NCI-H82 (cell line): ENCODE measurements at places on chromosomes 3 and 15.
A peak's percentile ranks its signal among the peaks of the same experiment; 100 is the strongest.

DNA sequence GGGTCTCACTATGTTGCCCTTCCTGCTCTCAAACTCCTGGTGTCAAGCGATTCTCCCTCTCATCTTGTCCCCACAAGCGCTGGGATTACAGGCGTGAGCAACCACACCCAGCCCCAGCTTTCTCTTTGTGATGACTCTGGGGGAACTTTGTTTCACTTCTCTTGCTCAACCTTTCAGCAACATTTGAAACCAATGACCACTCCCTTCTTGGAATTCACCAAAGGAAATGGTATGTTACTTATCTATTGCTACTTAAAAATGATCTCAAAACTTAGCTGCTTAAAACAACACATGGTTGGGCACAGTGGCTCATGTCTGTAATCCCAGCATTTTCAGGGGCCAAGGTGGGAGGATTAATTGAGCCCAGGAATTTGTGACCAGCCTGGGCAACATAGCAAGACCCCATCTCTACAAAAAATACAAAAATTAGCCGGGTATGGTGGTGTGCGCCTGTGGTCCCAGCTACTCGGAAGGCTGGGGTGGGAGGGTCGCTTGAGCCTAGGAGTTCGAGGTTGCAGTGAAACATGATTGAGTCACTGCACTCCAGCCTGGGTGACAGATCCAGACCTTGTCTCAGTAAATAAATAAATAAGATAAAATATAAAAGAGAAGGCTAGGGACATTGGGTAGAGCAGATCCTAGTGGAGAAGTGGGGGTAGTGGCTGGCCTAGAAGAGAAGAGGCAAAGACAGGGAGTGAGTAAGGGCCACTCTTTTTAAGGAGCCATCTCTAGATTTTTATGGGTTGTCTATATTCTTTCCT is 10.3 kb upstream of the COPG1 start:
- DNase-seq, result no peak

DNA sequence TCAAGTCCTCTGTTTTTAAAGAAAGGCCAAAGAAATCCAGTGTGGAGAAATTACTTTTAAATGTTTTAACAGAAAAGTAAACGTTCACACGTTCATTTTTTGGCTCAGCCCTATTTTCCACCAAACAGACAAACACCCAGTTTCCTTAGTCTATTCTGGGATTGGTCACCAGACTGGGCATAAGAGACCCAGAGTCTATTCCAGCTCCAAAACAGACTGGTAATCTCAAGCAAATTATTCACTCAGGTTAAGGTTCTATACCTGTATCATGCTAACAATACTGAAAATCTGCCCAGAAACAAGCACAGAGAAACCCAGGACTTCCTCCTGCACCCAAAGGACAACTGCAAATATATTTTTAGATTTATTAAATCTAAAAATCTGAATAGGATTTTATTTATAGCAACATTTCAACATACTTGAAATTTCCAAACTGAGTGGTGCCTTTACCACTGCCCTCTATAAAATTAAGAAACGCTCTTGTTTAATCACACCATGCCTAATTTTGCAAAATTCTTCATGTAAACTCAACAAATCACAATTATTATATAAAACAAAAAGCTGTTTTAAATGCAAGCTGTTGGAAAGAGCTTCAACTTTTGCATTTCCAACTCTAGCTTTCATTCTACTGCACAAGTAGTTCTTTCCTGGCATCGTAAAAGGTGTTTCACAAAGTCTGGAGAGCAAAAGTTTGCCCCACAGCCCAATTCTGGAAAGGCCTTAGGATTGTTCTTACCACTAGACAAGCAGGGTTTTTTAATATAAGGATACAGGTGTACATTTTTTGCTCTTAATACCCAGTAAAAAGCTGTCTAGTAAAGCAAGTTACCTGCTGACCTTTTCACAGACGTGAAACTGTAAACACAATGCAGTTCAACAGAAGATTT is 18.7 kb downstream of the ZNF148 start:
- no peak for DNase-seq

GRCh38 chr15:70090436-70091296 is 7.1 kb downstream of the TLE3 start:
- no peak for DNase-seq

DNA sequence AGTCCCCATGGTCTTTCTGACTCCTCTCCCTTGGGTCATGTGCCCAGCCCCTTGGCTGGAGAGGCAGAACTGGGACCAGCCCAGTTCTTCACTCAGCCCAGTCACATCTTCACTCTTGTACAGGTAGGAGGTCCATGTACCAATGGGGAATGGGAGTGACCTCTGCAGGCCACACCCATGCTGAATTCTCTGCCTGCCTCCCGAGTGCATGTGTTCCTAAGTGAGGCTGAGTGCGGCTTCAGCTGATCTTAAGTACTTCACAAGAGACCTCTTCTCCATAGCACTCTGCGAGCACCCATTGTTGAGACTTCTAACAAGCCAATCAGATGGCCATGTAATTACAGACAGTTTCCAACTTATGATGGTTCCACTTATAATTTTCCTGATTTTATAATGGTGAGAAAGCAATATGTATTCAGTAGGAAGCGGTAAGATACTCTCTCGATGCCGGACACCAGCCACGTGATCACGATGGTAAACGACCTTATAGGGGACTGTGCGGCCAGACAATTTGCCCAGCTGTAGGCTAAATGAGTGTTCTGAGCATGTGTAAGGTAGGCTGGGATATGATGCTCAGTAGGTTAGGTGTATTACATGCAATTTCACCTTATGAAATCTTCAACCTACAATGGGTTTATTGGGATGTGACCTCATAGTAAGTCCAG is 112.1 kb downstream of the KLF13 start:
- no peak for DNase-seq

GRCh38 chr3:28308196-28308595 is 40.3 kb upstream of the ZCWPW2 start:
- DNase-seq, result no peak

- DNase-seq, result peak; percentile 53
Observed at GRCh38 chr3:39707314-39707909, 102.0 kb upstream of the MYRIP start.

DNA sequence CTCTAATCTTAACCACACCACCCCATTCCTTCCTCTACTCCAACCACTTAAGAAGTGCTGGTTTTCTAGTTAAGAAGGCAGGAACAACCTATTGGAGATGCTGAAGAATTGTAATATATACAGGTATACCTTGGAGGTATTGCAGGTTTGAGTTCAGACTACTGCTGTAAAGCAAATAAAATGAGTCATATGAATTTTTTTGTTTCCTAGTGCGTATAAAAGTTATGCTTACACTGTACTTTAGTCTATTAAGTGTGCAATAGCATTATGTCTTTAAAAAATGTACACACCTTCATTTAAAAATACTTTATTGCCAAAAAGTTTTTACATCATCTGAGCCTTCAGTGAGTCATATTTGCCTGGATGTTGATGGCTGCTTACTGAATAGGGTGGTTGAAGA is 22.5 kb downstream of the TOPAZ1 start:
- DNase-seq, result no peak

DNA sequence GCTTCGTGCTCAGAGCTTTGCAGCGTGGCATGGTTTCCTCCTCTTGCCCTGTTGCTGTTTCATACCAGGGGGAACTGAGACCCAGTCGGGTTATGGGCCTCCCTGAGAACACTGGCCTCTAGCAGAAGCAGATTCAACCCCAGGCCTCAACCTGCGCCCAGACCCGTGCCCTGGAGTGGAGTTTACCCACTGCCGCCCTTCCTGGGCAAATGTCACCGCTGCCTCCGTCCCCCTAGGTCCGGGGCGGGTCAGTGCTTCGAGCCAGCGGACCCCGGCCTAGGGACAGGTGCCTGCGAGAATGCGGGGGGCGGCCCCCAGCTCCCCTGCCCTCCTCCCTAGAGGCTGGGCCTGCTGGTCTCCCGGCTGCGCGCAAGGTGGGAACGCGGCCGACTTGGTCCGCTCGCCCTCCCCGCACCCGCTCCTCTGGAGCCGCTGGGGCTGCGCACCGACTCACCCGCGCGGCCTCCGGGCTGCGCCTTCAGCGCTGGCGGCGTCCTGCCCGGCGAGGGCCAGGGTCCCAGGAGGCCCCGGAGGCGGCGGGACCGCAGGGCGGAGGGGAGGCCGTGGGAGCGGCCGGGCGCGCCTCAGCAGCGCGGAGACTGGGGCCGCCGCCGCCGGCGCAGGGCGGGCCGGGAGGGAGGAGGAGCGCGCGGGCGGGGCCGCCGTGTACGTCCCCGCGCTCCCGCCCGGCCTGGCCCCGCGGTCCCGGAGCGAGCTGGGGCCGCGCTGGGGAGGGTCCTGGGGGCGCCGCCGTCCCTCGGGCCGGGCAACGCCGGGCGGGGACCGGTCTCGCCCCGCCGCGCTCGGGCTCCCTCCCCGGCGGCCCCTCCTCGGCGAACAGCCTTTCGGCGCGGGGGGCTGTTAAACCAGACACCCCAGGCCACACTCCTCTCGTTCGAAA is at the start of gene PIGZ:
Gene PIGZ (minus strand): TSS at position 601 of the 901 bp plus-strand sequence. CDS start 16,802 bp downstream, outside the sequence.
- DNase-seq, result peak; percentile 69

GRCh38 chr15:45456212-45457106 is 66.1 kb downstream of the SLC30A4 start:
- no peak for DNase-seq

DNA sequence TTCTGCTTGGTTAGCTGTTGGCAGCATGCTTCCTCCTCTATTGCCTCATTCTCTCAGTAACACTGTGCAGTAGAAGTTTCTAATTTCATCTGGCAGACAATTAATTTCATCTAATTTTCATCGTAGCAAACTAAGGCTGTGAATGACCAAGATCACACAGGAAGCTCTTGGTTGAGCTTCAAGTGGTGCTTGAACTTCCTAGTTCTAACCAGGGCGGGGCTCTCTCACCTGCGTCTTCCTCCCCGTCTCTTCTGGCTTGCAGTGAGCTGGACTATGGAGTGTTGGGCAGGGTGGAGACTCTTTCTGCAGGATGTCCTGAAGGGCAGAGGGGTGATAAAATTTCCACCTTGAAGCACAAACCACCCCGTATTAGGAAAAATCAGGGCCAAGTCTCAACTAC is 2.0 kb upstream of the IL16 start:
- no peak for DNase-seq

- DNase-seq, result no peak
Observed at GRCh38 chr3:149252272-149252671, 30.6 kb upstream of the CP start.

- DNase-seq, result no peak
Observed at GRCh38 chr3:158200955-158201354, 91.1 kb downstream of the RSRC1 start.

- DNase-seq, result no peak
Observed at GRCh38 chr15:70293591-70294470, 196.1 kb upstream of the TLE3 start.

DNA sequence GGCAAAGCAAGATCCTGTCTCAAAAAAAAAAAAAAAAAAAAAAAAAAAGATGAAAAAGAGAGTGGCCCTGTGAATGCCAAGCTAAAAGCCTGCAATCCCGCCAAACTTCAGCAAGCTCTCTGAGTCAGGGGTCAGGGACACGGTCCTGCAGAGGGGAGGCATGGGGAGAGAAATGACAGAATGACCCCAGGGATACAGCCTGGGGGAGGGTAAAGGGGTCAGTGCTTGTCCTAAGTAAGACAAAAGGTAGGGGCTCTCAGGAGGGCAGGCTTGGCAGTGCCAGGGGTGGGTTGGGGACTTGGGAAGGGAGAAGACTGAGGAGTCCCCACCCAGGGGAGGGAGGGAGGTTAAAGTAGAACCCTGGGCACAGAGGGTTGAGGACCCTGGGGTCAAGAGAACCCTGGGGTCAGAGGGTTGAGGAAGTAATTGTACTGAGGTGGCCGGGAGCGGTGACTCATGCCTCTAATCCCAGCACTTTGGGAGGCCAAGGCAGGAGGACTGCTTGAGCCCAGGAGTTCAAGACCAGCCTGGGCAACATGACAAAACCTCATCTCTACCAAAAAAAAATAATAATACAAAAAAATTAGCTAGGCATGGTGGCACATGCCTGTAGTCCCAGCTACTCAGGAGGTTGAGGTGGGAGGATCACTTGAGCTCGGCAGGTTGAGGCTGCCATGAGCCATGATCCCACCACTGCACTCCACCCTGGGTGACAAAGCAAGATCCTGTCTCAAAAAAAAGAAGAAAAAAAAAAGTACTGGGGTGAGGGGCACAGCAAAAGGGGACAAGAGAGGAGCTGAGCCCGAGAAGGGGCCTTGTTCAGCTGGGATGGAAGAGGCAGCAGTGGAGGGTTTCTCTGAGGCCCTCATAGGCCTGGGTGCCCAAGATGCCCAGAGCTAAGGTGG is 5.2 kb upstream of the SEMA3B start:
- no peak for DNase-seq

DNA sequence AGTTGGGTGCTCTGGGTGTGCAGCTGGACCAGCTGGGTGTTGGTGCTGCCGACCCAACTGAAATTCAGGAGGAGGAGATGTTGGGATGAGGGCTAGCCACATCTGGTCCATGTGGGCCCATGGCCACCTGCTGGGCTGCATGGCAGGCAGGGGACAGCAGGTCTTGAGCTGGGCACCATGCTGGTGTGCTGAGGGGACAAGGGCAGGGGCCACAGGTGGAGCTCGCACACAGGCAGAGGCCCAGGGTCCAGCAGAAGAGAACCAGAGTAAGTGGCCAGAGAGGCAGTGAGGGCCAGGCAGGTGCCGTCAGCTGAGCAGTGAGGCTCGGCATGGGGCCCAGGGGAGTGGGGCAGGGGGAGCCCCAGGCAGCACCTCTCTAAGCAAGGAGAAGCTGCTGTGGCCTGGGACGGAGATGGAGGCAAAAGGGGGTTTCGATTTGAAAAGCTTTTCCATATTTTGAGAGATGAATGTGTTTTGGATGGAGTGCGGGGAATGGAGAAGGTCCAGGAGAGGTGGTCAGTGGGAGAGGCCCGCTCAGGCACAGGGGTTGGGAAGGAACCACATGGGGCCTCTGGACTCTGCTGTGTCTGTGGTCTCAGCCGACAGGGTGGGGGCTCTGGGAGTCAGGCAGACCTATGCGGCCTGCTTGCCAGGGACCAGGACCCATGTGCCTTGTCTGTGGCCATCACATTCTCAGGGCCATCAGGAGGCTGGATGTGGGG is 30.5 kb upstream of the PLXNA1 start:
- DNase-seq, result no peak

DNA sequence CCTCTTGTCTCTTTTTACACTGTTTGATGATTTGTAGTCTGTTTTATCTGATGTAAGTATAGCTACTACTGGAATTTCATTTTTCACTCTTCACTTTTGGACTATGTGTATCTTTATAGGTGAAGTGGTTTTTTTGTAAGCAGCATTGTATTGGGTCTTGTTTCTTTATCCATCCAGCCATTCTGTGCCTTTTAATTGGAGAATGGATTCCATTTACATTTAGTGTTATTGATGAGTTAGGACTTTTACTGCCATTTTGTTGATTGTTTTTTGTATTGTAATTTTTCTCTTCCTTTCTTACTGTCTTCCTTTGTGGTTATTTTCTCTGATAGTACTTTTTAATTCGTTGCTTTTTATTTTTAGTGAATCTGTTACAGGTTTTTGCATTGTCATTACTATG is 54.5 kb downstream of the RNF13 start:
- no peak for DNase-seq

GRCh38 chr15:68195336-68196112 is 9.6 kb downstream of the CALML4 start:
- no peak for DNase-seq

DNA sequence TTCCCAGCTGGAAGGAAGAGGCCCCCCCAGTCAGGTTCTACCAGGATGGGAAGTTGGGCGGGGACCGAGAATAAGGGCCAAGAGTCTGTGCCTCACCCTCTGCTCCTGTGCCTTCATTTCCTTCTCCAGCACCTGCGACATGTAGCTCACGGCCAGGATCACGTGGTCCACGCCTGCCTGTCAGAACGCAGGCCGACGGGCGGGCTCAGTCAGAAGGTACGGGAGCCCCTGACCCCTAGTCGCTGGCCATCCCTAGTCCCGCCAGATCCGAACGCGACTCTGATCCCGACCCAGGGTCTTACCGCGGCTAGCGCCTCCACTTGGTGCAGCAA is 489 bp downstream of the GMPPB start:
- DNase-seq, result peak; percentile 56

- DNase-seq, result peak; percentile 43
Observed at GRCh38 chr3:88005066-88005465, 53.7 kb downstream of the CGGBP1 start.
